Epithelial cell of umbilical artery (primary cell): ENCODE measurements at places on chromosomes 6 and 20. TPM values are rescaled to one million over a fixed set of nuclear protein-coding genes. Genes with fewer than 3 reads are reported as not detected.

PI3 gene
- not detected in 2 replicates for total RNA-seq

DEFB132 gene
- total RNA-seq, result not detected in 2 replicates

SOX18 gene
- total RNA-seq, result 18.2 and 24.4 TPM in 2 replicates

SSTR4 gene
- not detected in 2 replicates for total RNA-seq

MMP24 gene
- total RNA-seq, result 0.32 and 0.46 TPM in 2 replicates

GABRR2 gene
- 0.15 TPM in 1 of 2 replicates, not detected in the other for total RNA-seq

ADGB gene
- not detected in 2 replicates for total RNA-seq

TSPO2 gene
- total RNA-seq, result not detected in 2 replicates
